Stimulated activated CD4-positive, alpha-beta T cell treated with anti-CD3 and anti-CD28 coated beads, Interleukin-1b, Interleukin-23, amount 100 ng/mL, for 24 hours (primary cell): ENCODE measurements at places on chromosomes 2 and 18.

- no peak for DNase-seq
Measured at GRCh38 chr18:33578518-33579348, 714 bp downstream of the ASXL3 start.

DNA sequence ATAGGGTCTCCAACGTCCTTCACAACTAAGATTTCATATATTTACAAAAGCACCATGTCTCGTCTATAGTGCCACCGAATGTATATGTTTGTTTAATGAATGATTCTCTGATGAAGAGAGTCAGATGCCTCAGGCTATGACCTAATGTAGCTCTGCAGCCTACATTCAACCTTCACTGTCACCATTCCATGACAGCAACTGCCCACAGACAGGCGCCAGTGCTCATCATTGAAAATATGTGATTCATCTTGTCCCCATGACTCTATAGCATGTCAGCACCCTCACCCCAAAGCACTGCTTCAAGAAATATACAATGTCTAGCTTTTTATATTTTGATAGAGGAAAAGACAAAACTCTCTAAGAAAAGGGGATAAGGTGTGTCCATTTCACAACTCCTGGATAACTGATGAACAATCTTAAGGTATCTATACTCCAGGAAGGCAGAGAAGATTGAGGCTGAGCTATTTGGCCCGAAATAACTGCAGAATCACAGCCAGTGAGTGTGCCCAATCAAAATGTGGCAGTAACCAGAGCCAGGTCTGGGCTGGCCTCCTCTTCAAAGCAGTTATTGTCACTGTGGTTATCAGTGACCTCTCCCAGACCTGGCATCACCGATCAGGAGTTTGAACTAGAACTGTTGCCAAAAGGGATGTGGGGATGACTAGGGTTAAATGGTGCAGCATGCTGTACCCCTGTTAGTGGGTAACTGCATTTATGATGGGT is 246.6 kb downstream of the SETBP1 start:
- no peak for DNase-seq

DNA sequence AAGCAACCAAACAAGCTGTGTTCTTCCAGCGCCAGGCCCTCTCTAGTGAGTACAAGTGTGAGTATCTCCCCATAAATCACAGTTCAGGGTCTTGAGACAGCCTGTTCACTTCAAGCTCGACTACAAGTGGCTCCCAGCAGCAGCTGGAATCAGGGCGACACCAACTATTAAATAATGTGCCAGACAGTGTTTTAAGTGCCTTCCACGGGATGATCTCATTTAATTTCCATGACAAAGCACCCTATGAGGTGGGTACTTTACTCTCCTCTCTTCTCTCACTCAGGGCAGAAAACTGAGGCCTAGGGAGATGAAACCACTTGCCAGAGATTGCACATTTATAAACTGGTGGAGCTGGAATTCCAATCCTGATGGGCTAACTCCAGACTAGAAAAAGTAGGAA is 2.6 kb upstream of the FAM136A start:
- no peak for DNase-seq

DNA sequence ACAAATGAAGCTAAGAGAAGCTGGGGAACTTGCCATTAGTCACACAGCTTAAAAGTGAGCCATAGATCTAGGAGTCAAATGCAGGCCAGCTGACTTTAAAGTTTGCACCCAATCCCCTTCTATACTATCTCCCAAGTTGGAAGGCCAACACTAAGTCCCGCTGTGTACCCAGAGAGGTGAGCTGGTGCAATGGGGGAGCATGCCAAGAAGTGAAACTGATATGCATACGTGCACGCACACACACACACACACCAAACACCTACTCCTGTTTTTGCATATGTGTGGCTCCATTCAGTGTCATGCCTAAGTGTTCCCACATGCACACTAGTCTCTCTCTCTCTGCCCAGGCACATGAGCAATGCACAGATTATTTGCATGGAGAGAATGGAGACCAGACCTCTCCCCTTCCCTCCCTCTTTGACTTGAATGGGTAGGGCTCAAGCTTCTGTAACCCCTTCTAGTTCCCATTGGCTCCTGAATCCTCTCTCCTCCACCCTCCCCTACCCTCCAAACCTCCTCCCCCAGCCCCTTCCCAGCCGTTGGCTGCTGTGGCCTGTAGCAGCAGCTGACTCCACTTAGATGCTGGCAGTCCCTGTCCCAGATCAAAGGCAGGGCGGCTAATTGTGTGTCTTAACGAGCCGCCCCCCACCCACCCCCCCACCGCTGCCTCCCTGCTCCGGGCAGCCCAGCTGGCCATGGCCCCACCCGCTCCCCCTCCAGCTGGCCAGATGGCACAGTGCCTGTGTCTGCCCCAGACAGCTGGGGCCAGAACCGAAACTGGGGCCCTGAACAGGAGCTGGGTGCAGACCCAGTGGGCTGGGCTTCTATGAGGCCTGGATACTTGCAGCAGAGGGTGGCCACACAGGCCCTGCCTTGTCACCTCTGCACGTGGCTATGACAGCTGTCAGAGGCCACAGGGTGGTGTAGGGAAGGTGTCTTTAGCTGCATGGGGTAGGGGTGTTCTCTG is 5.6 kb downstream of the WNT10A start:
- no peak for DNase-seq

- DNase-seq = no peak
Measured at GRCh38 chr18:46290440-46291020, 186.3 kb downstream of the HAUS1 start.

DNA sequence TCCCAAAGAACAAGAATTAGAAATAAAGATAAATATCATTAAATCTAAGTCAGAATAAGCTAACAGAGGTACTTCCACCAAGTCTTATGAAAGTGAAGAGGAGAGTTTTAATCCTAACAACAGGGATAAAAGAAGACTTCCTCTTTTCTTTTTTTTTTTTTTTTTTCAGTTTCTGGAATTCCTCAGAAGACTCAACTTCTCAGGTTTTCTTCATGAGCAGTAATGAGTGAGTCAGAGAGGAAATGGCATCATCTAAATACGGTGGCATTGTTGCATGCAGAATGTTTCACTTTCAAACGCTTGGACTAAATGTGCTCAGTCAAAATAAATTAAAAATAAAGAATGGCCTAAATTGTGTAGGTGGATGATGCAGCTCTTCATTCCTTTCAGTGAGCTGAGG is 45.6 kb upstream of the ARHGAP15 start:
- no peak for DNase-seq

- DNase-seq = no peak
Measured at GRCh38 chr2:233422050-233422639, 67.9 kb downstream of the DGKD start.

DNA sequence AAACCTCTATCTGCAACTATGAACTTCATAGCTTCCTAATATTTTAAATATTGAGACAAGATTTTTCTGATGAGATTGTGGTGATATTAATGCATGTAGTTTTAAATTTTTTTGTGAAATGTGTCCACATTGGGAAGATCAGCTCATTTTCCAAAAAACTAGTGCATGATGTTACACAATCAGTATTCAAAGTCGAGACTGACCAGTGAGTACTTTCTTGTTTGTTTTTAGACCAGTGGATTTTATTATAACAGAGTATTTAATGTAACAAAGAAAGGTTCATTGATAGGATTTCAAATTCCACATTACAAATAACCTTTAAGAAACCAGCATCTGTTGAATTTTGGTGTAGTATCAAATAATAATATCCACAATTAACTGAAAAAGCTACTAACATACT is 99.3 kb downstream of the TTC27 start:
- DNase-seq = no peak

DNA sequence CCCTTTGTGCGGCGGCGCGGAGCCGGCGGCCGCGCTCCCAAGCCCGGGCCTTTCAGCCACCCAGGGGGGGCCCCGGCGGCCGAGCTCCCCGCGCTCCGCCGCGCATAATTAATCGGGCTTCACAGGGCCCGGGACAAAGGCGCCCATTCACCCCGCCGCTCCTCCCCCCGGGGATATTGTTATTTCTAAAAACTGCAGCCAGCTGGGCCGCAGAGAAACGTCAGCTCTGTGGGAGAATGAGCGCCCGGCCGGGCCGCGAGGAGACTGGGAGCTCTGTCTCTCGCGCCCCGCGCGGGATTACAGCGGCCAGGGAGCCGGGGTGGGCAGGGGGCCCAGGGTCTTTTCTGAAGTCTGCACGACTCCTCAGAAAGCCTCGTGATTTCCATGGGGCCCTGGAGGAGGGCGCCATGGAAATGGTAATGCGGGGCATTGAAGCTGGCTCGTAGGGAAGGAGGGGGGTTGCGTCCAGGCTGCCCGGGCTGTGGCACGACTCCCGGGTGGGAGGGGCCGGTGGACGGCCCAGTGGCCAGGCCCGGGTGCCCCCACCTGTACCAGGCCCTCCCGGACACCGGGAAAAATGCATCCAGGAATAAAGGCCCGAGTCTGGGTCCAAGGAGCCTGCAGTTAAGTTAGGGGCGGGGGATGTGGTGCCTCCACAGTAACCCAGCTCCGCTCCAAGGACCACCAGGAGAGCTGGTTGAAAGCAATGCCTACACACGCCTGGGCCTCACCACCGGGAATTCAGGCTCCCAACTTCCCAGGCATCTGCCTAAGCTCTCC is 125.3 kb downstream of the ZFP36L2 start:
- DNase-seq = no peak

- no peak for DNase-seq
Measured at GRCh38 chr18:9362869-9363268, 28.3 kb downstream of the TWSG1 start.

DNA sequence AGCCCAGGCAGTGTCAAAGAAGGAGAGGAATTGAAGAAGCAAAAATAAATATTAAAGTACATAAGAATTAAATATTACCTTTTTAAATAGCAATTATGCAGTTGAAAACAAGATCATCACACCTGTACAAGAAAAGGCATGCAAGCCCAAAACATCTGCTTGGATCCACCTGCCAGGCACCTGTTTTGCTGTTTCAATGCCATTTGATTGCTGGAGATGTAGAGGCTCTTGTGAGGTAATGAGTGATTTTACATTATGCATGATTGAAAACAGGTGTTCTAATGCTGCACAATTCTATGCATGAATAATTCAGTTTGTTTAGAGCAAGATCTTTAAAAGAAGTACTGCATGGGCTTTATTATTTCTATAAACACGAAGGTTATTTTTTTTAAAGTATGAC is 700.6 kb upstream of the ZEB2 start:
- no peak for DNase-seq

DNA sequence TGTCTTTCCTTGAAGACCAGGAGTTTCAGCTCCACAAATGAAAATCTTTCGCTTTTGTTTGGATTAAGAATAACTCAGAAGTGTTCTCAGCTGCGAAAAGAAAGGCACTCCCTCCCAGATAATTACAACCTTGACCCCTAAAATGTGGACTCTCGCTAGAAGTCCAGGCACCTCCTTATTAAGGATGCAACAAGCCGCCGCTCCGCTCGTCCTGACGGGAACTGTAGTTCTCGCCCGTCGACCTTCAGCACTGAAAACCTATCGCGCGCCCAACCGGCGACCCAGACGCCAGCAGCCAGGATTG is 559 bp downstream of the IMMT start:
- no peak for DNase-seq

GRCh38 chr2:96552315-96553175 is 16.0 kb downstream of the ARID5A start:
- no peak for DNase-seq

- DNase-seq = no peak
Measured at GRCh38 chr2:68974946-68975665, 670 bp downstream of the GKN1 start.

- DNase-seq = no peak
Measured at GRCh38 chr2:24592441-24593100, 101.5 kb downstream of the NCOA1 start.

DNA sequence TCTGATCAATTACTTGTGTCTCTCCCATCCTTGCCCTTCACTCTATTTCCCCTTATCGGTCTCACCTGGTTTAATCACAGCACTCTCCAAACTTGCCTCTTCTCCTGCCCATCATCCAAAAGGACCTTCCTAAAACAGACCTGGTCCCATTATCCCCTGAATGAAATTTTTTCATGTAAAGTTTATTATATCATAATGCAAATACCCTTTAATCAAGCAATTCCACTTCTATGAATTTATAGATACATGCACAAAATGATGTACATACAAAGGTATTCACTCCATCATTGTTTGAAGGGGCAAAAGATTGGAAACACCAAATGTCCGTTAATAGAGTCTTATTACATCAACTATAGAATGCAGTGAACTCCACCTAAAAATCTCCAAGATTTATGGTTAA is 88.1 kb upstream of the PKDCC start:
- no peak for DNase-seq

GRCh38 chr2:206031162-206031784 is 54.7 kb downstream of the INO80D start:
- no peak for DNase-seq

- no peak for DNase-seq
Measured at GRCh38 chr2:227627769-227628168, 10.5 kb downstream of the SCYGR4 start.

GRCh38 chr2:200090683-200091082 is 135.3 kb downstream of the MAIP1 start:
- DNase-seq = no peak

DNA sequence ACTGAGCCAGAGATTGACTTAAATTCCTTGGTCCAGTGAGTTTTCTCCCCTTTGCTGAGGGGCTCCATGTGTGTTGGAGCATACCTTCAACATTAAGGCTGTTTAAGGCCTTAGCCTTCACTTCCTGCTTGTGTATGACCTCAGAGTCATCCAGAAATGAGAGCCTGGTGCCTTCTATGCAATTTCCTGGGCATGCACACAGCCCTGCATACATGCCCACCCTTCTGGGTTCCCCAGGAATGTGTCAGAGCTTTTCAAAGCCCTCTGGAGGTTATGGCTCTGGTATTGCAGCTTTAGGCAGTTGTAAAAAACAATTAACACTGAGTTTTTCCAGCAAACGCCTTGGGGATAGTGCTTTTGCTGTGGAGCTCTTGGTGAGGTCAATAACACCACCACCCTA is 16.7 kb downstream of the IL1R1 start:
- DNase-seq = no peak

GRCh38 chr2:78418021-78418420 is 607.5 kb upstream of the REG3G start:
- no peak for DNase-seq

DNA sequence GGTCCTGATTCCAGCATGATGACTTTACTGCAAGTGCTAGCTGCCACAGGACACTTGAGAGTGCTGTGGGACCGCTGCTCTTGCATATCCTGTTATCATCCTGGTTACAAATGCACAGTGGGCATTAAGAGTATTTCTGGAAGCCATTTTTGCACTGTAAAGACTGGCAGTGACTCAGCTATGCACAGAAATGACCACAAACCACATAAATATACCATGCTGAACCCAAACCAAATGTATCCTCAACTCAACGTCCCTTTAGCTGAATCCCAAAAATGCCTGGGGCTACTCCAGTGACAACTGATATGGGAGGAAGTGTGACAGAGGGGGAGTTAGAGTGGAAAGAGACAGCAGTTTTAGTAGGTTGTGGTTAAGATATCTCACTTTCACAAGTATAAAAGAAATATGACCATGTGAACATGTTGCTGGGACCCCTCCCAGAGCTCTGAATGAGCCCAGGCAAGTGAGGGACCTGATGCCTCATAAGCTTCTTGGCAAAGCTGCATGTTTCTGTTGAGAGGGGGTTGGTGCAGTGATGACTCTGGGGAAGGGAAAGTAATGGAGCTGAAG is 37.3 kb downstream of the RHBDD1 start:
- no peak for DNase-seq

DNA sequence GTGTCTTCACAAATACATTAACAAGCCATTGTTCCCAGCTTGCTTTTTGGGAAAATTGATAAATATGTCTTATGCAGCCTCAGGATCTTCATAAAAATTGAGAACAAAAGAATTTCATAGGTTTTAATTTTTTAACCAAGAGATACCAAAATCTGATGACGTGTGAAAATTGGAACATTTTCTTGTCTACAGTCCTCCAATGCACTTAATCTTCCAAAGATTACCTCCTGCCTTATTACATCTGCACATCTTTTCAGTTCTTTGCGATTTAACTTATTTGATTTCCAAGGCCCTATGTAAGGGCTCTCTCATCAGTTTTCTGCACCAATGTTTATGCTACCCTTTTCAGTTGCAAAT is 3.1 kb downstream of the MRPL35 start:
- no peak for DNase-seq
